ENCODE measurements at places on chromosomes 12 and 14.

- no peak for DNase-seq
Observed at GRCh38 chr12:19726122-19726521, 286.8 kb downstream of the AEBP2 start.

DNA sequence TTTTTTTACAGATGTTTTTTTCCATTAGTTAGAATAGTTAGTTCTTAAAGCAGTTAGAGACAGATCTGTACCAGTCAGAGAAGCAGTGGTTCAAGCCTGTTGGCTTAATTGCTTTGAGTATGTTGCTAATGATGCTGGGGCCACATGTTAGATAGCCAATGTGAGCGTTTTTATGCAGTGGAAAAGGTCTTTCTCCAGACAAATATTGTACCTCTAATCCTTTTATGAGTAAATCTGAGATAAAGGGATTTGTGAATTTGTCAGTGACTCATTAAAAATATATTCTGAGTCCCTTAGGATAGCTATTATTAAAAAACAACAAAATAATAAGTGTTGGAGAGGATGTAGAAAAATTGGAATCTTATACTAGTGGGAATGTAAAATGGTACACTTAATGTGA lies 154.2 kb downstream of the MSRB3 start:
- DNase-seq: peak; percentile 27

DNA sequence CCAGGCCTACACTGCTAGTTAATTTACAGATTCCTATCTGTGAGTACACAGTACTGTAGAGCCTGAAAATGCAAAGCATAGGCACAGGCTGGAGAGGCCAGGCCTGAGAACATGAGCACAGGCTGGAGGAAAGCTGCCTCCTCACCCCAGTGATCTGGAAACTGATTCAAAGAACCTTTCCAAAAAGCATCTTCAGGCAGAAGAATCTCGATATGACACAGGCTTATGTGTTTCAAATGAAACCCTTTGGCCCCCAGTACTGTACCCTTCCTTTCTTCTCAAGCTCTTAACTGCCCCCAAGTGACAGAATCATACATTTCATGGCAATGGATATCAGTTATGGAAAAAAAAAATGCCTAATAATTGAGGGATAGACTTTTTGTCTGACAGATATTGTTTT lies 122.0 kb downstream of the KCNC2 start:
- DNase-seq: peak; percentile 0

DNA sequence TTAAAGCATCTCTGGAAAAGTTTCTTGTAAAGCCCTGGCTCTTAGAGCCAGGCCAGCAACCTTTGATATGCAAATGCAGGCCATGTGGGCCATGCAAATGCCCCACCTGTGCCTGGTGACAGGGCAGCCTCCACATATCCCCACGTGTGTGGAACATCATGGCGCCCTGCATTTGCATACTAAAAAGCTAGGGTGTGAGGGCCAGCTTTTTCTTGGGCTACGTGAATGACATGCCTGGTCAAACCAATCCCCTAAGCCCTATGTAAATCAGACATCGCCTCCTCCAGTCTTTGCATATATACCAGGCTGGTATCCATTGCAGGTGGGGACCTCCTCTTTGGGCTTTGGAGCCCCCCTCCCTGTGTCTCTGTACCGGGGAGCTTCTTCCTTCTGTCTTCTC lies 6.4 kb downstream of the CSRP2 start:
- DNase-seq: no peak

- no peak for DNase-seq
Observed at GRCh38 chr12:62335796-62336195, 75.6 kb downstream of the USP15 start.

GRCh38 chr14:89451229-89451628 lies 34.2 kb upstream of the FOXN3 start:
- no peak for DNase-seq
